H7 (cell line): ENCODE measurements at places on chromosomes 5 and 9.

- no peak for DNase-seq
Measured at GRCh38 chr5:368183-369084, 46.9 kb downstream of the AHRR start.

DNA sequence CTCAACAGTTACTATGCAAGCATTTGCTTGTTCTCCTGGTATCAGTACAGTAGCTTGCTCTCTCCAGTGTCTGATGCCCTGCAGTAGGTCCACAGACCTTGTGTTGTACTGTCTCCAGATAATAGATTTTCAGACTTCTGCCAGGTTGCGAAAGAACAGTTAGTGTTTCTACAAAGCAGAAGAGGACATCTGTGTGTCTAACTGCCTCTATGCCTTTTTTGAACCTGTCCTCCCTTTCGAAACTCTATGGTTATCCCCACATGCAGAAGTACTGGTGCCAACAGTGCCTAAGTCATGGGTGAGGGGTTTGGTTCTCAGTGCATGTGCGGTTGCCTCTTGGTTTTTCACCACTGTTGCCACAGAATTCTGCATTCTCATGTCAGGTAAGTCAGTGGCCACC, 45.9 kb downstream of the KCNN2 start:
- no peak for DNase-seq

GRCh38 chr5:147800491-147800890, 18.0 kb upstream of the JAKMIP2 start:
- DNase-seq: no peak

GRCh38 chr5:39420482-39421145, 4.2 kb downstream of the DAB2 start:
- no peak for DNase-seq

- DNase-seq: no peak
Measured at GRCh38 chr5:97657239-97657638, 474.2 kb upstream of the RIOK2 start.

GRCh38 chr5:111932628-111933027, 175.6 kb upstream of the NREP start:
- DNase-seq: no peak

- DNase-seq: no peak
Measured at GRCh38 chr9:130555061-130555460, 24.3 kb upstream of the FUBP3 start.

GRCh38 chr9:137445275-137445807, 4.2 kb upstream of the ENTPD8 start:
- peak; percentile 90 for DNase-seq

- no peak for DNase-seq
Measured at GRCh38 chr9:135100241-135100681, 12.8 kb downstream of the OLFM1 start.

- peak; percentile 10 for DNase-seq
Measured at GRCh38 chr9:32490601-32491000, 35.4 kb downstream of the RIGI start.

- DNase-seq: no peak
Measured at GRCh38 chr5:140546851-140547507, 483 bp upstream of the EIF4EBP3 start.
